ENCODE measurements at places on chromosomes 3 and 15.

DNA sequence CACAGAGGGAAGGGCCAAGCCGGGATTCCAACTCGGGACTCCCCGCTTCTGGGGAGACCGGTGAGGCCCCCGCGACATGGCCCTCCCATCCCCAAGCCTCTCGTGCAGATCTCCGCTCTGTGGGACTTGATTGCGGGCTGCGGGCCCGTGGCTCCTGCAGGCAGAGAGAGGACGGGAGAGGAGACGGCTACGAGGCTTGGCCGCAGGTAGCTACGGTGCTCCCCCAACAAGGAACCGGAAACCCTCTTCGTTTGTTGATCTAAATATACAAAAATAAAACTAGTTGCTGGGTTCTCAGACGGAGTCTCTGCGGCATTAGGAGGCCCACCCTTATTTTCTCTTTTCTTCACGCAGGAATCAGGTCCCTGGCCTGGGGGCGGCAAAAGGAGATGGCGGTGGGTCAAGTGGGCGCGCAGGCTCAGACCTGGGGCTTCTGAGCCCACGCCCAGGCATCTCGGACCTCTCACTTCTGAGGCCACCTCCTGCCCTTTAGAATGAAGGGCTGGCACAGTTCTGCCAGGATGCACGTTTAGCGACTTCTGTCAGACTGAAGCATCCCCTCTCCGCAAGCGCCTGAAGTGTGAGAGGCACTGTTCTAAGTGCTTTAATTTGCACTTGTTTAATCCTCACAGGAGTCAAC is 10.9 kb downstream of the GNB5 start:
- DNase-seq = peak; percentile 3

DNA sequence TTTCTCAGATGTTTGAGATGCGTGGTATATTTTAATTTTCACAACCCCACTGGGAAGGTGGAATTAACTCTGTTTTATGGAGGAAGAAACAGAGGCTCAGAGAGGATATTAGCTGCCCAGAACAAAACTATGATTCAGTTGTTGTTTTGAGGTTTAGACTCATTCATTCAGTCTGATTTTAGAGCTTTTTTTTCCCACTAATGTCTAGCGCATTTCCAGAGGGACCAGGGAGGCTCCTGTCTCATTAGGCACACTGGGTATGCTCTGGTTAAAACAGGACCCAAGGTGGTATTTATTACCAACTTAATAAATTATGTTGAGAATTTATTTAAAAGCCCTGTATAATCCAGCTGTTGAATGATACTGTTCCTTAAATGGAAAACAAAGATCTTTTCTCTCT is 272.0 kb upstream of the RGMA start:
- no peak for DNase-seq

- peak; percentile 43 for DNase-seq
Measured at GRCh38 chr15:53675832-53676231, 83.6 kb downstream of the WDR72 start.

DNA sequence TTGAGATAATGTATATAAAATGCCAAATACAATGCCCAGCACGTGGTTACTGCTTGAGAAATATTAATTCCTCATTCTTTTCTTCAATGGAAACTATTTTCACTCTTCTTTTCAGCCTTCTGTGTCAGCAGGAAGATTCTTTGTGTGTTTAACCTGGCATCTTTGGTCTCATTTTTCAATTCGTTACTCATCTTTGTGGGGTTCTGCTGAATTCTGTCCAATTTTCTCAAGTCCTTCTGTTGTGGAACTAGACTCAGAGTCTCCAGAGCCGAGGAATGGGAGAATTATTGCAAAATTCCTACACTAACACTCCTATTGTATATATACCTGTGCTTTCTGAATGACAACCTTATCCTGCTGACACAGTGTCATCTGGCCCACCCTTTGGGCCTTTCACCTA is 96.8 kb upstream of the RGMA start:
- DNase-seq = no peak

DNA sequence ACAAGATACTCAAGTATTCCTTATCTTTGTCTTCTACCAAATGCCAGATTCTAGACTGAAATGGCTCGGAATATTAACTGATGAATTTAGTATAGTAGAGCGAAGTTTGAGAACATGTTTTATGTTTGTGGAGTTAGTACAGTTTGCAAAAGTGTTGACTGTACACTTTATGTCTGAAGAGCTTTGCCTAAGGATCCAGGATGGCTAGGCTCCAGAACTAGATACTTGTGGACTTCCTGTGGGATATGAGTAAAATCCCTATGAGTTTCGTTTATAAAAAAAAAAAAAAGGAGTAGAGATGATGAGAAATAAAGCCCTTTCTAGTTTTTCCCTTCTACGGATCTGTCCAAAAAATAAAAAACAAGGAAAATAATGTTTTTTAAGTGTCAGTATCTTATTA is 96.7 kb downstream of the TP63 start:
- DNase-seq = no peak

GRCh38 chr3:154191520-154191919 is 70.3 kb downstream of the ARHGEF26 start:
- no peak for DNase-seq

DNA sequence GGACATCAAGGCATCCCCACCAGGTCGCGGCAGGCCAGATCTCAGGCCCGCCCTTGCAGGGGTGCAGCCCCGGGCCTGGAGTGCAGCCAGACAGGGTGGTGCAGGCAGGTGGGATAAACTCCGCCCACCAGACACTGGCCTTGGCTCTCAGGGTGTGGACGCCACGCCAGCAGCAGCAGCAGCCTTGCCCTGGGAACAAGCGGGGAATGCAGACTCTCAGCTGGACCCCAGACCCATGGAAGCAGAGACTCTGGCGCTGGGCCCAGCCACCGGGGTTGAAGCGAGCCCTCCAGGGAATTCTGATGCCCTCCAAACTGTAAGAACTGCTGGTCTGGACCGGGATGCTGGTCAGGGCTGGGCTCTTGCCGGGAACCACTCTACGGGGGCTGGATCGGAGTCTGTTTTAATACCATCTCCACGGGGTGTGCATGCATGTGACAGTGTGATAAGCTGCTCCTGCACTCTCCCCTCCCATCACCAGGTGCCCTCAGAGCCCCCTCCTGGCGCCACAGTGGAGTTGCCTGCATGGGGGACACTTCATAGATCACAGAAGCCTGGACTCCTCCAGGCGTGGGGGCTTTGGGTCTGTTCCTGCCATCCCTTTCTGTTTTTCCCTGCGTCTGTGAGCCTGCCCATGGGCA is 142.7 kb downstream of the NSMCE3 start:
- DNase-seq = no peak

GRCh38 chr3:32240159-32240545 is 1.7 kb downstream of the CMTM8 start:
- DNase-seq = peak; percentile 35

Data from renal cortical epithelial cell (primary cell).